ENCODE measurements at places on chromosomes 3 and 15.

DNA sequence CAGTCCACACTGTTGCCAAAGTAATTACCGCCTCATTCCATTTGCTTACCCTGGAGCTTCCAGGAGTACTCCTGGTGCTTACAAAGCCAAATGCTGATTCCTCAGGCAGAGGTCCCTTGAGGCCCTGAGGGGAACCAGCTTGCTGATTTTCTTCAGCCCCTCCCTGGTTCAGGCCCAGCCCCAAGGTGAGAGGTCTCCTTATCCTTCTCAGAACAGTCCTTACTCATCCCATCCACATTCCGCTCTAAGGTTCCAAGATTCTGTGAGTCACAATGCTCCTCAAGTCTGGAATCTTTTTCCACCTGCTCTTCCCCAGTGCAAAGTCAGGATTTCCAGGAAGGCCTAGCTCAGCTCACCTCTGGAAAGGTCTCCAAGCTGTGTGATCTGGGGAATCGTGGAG is 1.8 kb upstream of the ATP10A start:
- DNase-seq: no peak

GRCh38 chr15:75920079-75920478 is 16.4 kb downstream of the FBXO22 start:
- DNase-seq: peak; percentile 50

- no peak for DNase-seq
Measured at GRCh38 chr3:123153125-123154019, 48.4 kb upstream of the SEC22A start.

GRCh38 chr15:73944161-73945129 is 18.2 kb downstream of the LOXL1 start:
- no peak for DNase-seq

- no peak for DNase-seq
Measured at GRCh38 chr3:36433511-36433910, 53.2 kb downstream of the STAC start.

DNA sequence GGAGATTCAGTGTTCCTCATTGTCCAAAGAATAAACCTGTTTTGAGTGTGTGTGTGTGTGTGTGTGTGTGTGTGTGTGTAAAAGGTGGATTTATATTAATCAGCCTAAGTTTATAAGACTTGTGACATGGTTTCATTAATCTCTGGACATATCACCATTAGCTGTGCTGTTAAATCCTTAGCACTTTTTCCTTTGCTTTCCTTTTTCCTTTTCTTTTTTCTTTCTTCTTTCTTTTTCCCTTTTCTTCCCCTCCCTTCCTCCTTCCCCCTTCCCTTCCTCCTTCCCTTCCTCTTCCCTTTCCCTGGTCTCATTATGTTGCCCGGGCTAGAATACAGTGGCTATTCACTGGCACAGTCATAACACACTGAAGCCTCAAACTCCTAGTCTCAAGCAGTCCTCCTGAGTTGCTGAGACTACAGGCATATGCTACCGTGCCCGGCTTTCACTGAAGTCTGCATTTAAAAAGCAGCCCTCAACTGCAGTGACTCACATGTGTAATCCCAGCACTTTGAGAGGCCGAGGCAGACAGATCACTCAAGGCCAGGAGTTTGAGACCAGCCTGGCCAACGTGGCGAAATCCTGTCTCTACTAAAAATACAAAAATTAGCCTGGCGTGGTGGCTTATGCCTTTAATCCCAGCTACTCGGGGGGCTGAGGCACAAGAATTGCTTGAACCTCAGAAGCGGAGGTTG is 28.6 kb upstream of the ITPKA start:
- DNase-seq: no peak

DNA sequence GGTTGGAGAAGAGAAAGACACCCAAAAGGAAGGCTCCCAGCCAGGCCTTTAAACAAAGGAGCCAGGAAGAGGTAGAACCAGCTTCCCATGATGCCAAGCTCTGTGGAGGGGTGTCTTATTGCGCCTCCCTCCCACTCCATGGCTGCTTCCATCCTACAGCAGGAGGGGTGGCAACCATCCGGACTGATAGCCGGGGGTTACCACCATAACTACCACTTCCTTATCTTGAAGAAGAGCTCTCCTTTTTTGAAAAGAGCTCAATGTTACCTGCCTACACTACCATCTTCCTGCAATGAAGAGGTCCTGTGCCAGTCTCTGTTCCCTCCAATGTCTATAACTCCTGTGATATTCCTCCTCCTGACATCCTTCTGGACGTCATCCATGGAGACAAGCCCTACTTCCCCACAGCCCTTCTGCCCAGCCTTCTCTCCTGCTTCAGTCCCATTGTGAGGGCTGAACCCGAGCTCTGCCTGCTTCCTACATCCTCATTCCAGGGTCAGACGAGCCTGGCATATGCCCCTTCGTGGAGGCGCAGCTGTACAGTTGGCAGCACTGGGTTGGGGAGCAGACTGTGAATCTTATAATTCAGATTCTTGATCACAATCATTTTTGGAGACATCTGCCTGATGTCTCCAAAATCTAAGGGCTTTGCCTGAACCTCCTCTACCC is 8.5 kb downstream of the CCDC9B start:
- DNase-seq: no peak

- no peak for DNase-seq
Measured at GRCh38 chr3:129718201-129718600, 111.7 kb upstream of the PLXND1 start.

DNA sequence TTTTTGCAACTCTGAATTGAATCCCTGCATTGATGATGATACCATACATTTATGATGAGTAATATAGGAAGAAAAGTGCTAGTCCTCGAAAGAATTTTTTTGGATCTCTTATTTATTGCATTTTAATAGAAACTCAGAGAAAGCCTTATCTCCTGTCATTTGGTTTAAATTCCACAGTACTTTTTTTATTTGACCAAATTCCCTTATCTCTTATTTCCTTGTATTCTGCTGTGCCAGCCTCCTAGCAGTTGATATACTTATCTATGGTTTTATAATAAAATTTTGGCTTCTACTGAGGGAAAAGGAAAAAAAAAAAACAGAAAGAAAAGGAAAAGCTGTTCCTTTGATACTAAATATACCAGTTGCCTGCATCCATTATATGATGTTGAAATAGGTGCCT is 535.1 kb upstream of the NR2F2 start:
- DNase-seq: no peak

- DNase-seq: peak; percentile 51
Measured at GRCh38 chr3:23202921-23203707, at the start of gene UBE2E2. UBE2E2 (plus strand) TSS chr3:23203327.

- DNase-seq: no peak
Measured at GRCh38 chr3:124297062-124297980, 305.4 kb upstream of the ROPN1 start.

GRCh38 chr15:59791755-59792154 is 102.6 kb upstream of the BNIP2 start:
- no peak for DNase-seq

- no peak for DNase-seq
Measured at GRCh38 chr3:178680489-178680888, 144.3 kb downstream of the KCNMB2 start.

DNA sequence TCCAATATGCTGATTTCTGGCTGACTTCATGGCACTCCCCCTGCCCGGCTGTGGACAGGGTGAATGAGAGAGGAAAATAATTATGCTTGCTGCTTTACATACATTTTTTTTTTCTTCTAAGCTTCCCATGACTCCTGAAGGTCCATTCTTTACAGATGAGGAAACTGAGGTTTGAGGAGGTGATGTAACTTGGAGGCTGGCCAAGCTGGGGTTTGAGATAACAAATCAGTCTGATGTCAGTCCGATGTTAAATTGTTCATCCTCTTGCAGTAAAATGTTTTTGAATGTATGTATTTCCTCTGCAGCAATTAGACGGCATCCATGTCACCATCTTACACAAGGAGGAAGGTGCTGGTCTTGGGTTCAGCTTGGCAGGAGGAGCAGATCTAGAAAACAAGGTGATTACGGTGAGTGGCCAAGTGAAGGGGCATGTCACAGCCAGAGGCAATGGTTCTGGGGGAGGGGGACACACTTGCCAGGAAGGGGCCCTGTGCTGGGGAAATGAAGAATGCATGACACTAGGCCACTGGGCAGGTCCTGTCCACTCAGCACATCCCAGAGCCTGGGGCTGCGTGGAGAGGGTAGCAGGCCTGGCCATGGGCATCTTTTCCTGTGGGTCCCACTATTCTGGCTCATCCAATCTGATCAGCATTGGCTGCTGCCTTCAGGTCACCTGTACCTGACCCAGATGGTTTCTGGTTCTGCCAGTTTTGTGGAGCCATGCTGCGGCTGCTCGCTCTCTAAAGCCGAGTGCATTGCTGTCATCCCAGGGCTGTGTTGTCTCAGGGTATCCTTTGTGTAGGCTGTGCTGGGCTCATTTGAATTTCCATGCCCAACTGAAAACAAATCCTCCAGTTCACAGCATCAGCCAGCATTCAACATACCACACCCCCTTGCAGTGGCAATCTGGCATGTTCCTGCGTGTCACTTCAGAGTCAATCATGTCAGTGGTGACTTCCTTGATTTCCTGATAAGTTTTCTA is 20.4 kb downstream of the STARD5 start:
- DNase-seq: peak; percentile 56

DNA sequence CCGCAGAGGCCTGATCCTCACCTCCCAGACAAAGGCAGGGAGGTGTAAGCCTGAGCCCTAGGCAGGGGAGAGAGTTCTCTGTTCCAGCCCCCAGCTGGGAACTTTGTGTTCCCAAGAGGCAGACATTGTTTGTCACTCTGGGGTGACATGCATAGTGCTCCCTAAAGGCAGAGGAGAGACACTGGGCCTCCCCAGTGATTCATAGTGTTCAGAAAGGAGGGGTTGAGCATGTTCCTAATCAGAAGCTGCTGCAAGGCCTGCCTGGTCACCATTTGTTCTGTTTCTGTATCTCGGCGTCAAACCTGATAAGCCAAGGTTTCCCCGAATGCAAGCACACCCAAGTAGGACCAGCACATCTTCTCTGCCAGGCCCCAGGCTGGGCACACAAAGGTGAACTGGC is 24.0 kb upstream of the SLC6A6 start:
- no peak for DNase-seq

GRCh38 chr3:88467191-88467590 is 317.4 kb downstream of the C3orf38 start:
- DNase-seq: no peak

GRCh38 chr3:39122813-39123212 is 15.3 kb downstream of the TTC21A start:
- DNase-seq: no peak

DNA sequence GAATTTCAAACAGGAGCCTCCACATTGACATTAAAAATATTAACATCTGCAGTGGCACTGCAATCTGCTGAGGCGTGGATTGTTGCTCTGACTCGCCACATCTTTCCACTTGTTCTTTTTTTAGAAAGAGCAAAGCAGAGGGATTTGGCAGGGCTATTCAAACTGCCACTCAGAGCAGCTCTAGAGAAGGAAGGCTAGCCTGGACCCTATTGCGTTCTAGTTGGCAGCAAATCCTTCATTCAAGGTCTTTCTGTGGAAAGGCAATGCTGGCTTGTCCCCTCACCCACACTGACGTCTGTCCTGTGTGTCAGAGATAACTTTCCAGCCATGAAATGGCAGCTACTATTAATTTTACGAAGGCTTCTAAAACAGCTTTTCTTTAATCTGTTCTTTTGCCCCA is 483.2 kb upstream of the SGO1 start:
- DNase-seq: no peak

GRCh38 chr3:169760479-169760878 is 4.4 kb downstream of the TERC start:
- DNase-seq: peak; percentile 80

- DNase-seq: peak; percentile 45
Measured at GRCh38 chr3:88986834-88987233, 120.6 kb upstream of the EPHA3 start.

DNA sequence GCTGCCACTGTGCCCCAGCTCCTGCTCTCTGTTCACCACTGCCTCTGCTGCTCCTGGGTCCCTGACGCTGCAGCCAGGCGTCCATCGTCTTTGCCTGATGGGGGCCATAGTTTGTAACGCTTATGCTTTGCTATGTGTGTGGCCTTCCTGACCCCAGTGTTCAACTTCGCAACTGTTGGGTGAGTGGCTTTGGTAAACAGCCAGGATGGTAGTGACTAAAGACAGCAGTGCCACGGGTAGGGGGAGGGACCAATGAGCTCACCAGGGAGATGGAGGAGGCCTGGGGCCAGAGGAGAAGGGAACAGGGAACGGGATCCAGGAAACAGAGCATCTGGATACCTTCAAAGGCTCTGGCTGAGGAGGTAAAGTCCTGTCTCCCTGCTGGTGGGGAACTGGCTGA is 75.9 kb upstream of the ALDH1L1 start:
- DNase-seq: no peak

DNA sequence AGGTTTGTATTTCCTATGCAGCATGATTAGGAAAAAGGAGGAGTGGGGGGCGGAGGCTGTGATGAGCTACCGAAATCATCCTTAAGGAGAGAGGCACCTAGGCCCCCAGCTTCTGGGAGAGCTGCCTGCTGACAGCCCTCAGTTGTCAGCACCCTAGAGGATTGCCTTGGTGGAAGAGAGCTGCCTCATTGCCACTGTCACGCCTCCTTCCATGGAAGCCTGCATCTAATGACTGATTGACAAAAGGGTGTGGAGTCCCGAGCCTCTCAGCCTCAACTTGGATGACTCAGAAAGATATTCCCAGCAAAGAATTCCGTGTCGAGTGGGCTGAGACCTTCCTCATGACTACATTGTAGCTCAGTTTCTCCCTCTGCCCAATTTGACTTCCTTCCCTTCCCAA is 320.4 kb upstream of the PROK2 start:
- DNase-seq: no peak

DNA sequence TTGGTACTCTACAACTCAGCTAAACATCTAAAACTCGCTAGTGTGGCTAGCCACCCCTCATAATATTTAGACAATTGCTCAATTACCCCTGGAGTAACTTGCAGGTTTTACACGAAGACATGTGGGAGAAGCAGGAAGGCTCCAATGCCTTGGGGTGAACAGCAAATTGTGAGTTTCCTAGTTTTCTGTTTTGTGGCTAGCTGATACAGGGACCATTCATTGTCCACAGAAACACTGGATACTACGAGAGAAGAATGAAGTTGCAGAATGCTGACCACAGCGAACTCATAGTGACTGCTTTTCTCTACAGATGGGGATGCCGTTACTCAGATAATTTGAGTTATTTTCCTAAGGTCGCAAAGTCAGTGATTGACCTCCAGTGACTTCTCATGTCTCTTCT is 212.9 kb downstream of the P3H2 start:
- DNase-seq: no peak

GRCh38 chr3:61110576-61110975 is 140.7 kb downstream of the FHIT start:
- DNase-seq: no peak

- DNase-seq: no peak
Measured at GRCh38 chr3:71916747-71917369, 131.9 kb upstream of the PROK2 start.

- DNase-seq: no peak
Measured at GRCh38 chr3:168991803-168992202, 671.7 kb downstream of the MECOM start.
